ENCODE measurements at places on chromosomes 11 and 22.

DNA sequence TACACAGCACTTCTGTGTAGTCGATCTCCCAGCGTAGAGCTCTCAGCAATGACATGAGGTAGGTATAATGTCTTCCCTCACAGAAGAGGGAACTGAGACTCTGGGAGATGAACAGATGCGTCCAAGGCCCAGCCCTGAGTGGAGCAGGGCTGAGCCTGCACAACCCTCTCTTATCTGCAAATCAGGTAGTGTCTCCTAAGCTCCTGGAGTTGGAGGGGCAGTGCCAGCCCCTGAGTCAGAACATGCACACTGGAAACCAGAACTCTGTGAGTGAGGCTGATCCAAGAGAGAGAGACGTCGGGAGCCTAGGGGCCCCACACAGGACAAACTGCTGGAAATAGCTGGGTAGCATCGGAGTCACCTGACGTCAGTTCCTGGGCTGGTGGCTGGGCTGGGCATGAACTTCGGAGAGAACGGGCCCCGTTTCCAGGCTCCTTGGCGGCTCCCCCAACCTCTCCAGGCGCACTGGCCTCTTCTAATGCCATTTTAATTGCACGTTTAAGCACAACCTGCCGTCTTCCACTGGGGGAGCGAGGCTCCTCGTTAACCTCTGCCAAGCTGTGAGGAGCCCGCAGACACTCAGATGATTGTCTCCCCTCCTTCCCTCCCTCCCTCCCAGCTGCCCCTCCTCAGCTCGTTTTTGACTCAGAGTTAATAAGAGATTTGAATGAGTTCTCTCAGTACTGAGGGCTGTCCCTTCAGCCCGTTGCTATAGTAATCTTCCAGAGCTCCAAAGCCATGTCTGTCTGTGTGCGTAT, 191.2 kb upstream of the TBCEL start:
- DNase-seq, result peak; percentile 7

DNA sequence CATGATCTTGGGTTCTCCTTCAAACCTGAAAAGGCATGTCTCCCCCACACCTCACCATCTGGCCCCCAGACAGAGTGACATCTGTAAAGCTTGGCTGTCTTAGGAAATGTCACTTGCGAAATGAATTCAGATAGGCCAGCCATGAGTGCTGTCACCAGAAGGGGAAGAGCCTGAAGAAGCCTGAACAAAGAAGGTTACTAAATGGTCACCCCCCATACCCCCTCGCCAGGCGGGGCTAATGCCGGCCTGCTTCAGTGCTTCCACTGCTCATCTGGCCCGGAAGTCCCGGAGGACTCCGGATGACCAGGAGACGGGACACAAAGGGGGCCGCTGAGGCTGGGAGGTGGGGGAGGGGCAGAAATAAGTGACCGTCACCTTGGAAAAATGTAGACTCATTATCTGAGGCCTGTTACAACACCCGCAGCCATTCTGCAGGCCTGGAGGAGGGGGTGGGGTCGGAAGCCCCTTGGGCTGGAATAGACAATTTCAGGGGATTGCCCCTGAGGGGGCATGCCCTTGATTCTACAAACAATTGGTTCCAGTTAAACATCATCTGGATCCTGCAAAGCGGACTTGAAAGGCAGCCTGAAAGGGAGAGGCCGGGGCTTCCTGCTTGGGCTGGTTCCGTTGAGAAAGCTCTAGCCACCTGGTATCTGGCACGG, 43.2 kb downstream of the NAT10 start:
- DNase-seq, result no peak

DNA sequence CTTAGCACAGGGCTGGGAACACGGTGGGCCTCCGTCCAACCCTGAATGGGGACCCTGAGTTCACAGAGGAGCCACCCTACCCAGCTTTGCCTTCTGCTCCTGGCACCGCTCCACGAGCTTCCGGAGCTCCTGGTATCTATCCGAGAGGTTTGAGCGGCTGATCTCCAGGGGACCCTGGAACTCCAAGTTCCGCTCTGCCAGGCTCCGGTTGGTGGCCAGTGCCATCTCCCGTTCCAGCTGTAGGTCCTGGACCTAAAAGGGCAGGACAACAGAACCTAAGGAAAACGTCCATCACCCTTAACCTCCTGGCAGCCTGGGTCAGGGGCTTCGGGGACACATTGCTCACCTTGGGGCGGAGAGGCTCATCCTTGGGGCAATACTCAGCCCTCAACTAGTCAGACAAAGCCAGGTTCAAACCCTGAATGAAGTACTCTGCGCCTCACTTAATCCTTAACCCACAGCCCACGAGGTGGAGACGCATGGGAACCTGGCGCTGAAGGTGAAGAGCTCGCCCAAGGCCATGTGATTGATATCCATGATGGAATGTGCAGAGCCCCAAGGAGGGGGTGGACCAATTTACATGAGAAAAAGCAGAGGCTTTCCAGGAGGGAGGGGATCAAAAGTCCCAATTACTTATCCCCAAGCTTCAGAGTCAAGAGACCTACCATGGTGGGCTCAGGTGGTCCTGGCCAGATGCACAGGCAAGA, 27.1 kb downstream of the VPS37C start:
- DNase-seq, result no peak

DNA sequence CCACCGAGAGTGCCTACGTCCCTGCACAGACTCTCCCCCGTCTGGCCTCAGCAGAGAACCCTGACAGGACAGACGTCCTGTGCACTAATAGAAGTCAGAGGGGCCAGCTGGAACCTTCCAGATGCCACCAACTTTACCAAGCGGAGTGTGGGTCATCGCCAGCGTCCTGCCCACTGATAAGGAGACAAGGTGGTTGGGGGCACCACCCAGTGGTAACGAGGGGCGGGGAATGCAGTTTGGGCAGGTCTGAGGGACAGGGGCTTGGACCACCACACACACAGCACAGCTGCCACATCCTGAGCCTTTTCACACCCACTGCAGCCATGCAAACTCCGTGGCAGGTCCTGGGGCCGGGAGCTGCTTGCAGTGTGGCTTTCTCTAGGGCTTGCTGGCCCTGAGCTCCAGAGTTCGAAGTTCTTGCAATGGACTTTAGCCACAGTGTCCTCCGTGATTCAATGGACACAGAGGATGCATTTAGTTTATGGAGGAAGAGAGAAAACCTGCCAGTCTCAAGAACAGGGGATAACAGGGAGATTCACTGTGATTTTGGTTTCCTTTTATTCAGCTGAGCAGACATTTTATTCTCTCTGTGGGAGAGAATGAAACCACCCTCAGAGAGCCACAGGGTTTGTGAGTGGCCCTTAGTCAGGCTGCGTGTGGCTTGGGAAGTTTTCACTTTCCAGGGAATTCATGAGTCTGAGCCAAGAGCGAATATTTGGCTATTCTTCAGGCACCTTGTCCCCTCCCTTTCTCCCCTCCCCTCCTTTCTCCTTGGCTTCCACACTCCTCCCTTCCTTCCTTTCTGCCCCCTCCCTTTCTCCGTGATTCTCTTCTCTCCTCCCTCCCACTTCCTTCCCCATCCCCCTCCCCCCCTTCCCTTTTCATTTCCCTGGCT, 13.1 kb downstream of the MRGPRG start:
- no peak for DNase-seq

DNA sequence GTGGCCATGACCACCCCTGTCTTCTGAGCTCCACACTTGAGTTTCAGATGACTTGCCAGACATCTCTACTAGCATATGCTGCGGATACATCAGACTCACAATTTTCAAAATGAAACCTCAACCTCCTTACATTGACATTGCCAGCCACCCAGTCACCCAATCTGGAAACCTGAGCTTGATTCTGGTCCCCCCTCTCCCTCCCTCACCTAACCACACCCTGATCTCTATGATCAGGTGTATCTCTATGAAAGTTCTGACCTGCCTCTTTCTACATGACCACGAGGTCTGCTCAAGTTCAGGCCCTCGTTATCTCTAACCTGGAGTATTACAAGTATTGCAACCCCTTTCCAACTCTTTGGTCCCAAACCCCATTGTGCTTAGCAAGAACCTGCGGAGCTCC, 254.1 kb downstream of the KIRREL3 start:
- no peak for DNase-seq

DNA sequence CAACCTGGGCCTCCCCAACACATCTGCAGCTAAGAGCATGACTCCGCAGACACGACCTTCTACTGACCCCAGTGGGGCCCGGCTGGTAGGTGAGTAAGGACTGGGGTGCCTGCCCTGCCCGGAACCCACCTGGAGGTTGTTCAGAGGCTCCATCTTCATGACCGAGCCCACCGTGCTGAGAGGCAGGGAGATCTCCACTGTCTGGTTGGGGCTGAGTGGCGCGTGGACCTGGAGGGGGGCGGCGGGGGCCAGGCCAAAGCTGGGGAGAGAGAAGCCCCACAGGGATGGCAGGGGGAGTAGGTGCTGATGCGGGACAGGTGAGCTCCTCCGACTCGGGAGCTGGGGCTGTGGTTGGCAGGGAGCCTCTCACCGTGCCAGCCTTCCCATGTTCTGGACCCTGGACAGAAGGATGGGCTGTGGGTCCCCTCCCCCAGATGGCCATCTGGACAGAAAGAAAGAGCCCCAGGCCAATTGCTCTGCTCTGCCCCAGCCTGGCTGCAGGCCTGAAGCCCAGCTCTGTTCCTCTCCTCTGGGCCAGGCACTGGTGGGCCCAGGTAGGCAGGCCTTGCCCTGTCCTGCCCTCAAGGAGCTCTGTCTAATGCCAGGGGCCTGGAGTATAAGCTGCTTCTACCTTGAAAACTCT, 16.3 kb upstream of the RASL10A start:
- DNase-seq, result no peak

GRCh38 chr11:99015634-99016454, 4.9 kb upstream of the CNTN5 start:
- DNase-seq, result peak; percentile 12

DNA sequence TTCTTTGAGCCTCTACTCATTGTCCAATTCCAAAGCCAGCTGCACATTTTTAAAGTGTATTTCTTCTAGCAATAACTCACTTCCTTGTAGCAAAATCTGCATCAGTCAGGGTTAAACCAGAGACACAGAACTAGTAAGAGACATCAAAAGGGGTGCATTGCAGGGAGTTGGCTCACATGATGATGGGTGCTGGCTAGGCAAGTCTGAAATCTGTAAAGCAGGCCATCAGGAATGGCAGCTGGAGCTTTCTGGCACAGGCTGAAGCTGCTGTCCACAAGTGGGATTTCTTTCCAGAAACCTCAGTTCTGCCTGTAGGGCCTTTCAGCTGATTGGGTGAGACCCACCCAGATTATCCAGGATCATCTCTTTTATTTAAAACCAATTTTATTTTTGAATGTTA, 698.1 kb downstream of the NTM start:
- no peak for DNase-seq

GRCh38 chr11:73198677-73199076, 19.4 kb upstream of the P2RY2 start:
- DNase-seq, result no peak

- no peak for DNase-seq
Measured at GRCh38 chr11:97269527-97269926, 879.7 kb downstream of the JRKL start.

DNA sequence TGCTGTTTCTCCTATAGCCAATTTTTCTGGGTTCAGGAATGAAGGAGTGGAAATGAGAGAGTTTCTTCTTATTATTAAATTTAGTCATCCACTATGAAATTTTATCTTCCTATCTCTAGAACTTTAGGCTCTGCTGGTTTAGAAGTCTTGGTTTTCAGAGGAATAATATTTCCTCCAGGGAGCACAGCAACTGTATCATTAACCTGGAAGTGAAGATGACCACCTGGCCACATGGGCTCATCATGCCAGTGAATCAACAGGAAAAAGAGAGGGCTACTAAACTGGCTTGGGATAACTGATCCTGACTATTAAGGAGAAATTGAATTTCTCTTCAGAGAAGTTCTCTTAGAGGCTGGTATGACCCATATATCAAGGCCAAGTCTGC, 44.4 kb downstream of the ADM start:
- DNase-seq, result no peak

- DNase-seq, result no peak
Measured at GRCh38 chr22:43859176-43859575, 3.1 kb downstream of the SULT4A1 start.

GRCh38 chr22:49538006-49538405, 289.7 kb downstream of the BRD1 start:
- DNase-seq, result no peak

- DNase-seq, result no peak
Measured at GRCh38 chr11:88508759-88509581, 171.4 kb upstream of the CTSC start.

DNA sequence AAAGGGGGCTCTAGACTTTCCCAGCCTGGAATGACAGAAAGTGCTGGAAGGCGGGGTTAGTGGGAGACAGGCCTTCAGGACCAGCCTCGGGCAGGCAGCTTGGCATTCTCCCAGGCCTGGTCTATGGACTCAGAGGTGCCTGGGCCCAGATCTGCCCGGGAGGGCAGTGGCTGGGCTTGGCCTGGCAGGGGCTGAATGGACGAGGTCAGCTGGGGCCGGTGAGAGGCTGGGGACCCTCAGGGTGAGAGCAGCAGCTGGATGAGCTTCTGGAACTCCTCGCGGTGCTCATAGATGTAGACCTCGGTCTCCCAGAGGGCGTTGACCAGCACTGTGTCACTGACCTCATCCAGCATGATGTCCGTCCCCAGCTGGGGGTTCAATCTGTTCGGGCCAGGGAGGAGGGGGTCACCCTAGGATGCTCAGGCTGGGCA, 1.5 kb upstream of the BAIAP2L2 start:
- no peak for DNase-seq

DNA sequence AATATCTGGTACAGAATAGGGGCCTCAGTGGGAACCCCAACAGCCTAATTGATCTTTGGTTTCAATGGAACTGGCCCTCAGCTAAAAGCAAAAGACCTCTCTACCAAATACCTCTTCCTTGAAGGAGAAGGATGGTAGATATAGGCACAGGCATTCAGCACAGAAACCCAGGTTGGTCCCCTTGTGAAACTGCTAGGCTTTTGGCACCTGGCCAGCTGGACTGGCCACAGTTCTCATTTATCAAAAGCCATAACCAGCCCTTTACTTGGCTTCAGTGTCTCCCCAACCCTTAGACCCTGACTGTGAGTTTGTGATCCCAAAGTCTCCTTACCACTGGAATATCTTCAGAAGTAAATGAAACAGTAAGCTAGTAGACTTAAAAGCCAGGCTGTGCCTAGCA, 152.9 kb downstream of the TENM4 start:
- DNase-seq, result no peak

DNA sequence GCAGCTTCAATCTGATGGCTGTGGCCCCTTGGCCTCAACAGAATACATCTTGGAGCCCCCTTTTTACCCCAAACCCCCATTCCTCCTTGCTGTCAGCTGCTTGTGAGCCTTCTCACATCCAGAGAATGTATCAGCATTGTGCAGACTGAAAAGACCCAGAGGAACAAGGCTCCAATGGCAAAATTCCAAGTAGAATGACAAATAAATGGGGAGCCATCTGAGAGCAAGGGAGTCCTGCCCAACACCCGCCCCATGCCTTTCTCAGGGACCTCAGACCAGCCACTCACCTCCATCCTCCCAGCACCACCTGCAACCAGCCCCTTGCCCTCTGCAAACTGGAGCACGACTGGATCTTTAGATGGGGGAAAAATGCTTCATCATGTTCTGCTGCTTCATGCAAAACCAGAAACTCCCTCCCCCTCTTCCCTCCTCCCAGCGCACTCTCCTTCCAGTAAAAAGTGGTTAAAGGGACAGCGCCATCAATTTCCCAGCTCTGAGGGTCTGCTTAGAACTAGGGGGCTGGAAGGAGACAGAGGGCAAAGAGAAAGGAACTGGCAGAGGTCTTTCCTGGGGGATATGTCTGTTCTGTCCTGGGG, 2.2 kb upstream of the NEFH start:
- peak; percentile 33 for DNase-seq
